ENCODE measurements at places on chromosomes 5 and 9. TPM values are rescaled to one million over a fixed set of nuclear protein-coding genes. Genes with fewer than 3 reads are reported as not detected.
A peak's percentile ranks its signal among the peaks of the same experiment; 100 is the strongest.

PCDHAC1 gene
- 0.04 TPM for total RNA-seq

GRCh38 chr5:54632131-54632701 lies 114.7 kb downstream of the SNX18 start:
- ATAC-seq: no peak

DNA sequence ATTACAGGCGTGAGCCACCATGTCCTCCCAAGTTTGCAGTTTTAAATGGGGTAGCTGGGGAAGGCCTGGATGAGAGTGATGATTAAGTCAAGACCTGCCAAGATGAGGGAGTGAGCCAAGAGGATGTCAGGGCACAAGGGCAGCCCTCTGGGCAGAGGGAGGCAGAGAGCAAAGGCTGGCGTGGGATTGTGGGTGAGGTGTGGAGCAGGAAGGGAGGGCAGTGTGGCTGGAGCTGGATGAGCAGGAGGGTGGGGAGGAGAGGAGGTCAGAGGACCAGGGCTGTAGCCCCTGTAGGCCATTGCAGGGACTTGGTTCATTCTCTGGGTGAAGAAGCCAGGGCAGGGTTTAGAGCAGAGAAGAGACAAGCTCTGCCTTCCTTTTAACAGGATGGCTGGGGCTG lies 53.7 kb upstream of the CTNNA1 start:
- peak; percentile 18 for ATAC-seq

- ATAC-seq: no peak
Observed at GRCh38 chr9:99867968-99868367, 38.5 kb upstream of the STX17 start.

- no peak for ATAC-seq
Observed at GRCh38 chr9:5764130-5764868, 68.6 kb downstream of the ERMP1 start.

COL23A1 gene
- total RNA-seq: 0.32 TPM

GRCh38 chr5:154770111-154770510 lies 14.9 kb downstream of the LARP1 start:
- ATAC-seq: no peak

DNA sequence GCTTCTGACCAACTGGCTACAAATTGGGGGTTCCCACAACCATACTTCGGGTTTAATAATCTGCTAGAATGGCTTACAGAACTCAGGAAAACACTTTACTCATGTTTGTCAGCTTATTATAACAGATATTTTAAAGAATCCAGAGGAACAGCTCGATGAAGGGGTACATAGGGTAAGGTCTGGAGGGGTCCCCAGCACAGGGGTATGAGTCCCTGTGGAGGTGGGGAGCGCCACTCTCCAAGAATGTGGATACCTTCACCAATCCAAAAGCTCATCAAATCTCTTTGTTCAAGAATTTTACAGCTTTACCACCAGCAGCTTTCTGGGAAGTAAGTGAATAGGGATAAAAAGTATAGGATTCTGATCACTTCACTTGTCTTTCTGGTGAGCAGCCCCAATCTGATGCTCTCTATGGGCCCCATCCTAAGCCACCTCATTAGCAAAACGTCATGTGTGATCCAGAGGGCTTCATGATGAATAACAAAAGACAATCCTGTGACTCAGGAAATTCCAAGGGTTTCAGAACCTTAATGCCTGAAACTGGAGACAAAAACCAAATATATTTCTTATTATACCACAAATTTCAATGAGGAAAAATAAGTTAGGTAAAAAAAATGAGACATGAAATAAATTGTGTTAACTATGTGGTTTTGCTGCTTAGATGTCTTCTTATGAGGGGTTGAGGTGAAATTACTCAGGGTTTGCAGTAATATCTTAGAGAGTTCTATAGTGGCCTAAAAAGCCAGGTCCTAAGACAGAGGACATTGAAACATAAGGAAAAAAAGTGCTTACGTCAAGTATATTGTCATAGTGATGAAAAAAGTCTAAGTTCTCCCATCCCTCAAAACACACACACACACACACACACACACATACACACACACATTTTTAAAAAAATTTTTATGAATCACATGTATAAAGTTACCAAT lies 290.5 kb downstream of the ANXA1 start:
- ATAC-seq: no peak

CCL19 gene
- 5.1 TPM for total RNA-seq

Data from esophagus mucosa (tissue), 1 donor.